Activated T-helper 1 cell treated with anti-CD3 and anti-CD28 coated beads, Interleukin-12 subunit alpha, Interleukin-12 subunit beta, Interleukin-2, Interleukin-4 antibody, amounts not matched to agents 30 ng/mL and 10 ng/mL and 1 ng/mL, durations not matched to agents 14 hours and 24 hours and 36 hours (primary cell): ENCODE measurements at places on chromosomes 2 and 18. TPM values are rescaled to one million over a fixed set of nuclear protein-coding genes. Genes with fewer than 3 reads are reported as not detected.
A peak's percentile ranks its signal among the peaks of the same experiment; 100 is the strongest.

GRCh38 chr2:67806816-67807215 lies 256.0 kb downstream of the C1D start:
- no peaks in the 10 kb centered on the region for H3K36me3 ChIP-seq
- H3K27me3 ChIP-seq = no peaks in the 10 kb centered on the region
- DNase-seq = no peak

DNA sequence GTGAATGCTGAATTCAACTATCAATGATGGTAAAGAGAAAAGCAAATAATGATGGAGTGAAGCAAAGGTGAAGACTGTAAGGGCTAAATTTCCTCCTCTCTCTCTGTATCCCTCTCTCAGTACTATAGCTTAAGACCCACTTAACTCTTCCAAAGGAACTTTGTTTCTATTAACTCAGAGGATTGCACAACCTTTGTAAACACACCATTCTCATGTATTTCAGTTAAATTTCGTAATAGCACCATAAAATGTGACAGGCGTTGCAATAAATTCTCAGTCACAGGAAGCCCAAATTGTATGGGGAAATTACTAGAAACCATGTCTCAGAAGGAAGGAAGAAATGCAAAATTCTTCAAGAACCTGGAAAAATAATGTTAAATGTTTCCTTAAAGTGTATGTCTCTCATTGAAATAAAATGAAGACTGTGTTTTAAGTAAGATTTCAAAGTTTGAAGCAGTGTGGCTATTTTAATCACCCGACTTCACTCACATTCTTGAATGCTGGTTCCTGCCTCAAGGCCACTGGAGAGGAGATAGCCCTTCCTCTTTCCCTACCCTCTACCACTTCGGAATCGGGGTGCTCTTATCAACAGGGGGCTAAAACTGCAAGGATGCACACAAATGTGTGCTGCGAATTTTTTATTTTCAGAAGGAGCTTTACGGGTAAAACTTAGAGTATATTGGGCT lies 112.1 kb downstream of the FTCDNL1 start:
- peaks cover 20% of the 10 kb centered on the region for H3K27me3 ChIP-seq
- H3K27ac ChIP-seq = no peak overlapping the region
- H3K4me1 ChIP-seq = peaks cover 6% of the 10 kb centered on the region
- no peak overlapping the region for H3K4me3 ChIP-seq
- DNase-seq = no peak
- H3K36me3 ChIP-seq = no peaks in the 10 kb centered on the region

DNA sequence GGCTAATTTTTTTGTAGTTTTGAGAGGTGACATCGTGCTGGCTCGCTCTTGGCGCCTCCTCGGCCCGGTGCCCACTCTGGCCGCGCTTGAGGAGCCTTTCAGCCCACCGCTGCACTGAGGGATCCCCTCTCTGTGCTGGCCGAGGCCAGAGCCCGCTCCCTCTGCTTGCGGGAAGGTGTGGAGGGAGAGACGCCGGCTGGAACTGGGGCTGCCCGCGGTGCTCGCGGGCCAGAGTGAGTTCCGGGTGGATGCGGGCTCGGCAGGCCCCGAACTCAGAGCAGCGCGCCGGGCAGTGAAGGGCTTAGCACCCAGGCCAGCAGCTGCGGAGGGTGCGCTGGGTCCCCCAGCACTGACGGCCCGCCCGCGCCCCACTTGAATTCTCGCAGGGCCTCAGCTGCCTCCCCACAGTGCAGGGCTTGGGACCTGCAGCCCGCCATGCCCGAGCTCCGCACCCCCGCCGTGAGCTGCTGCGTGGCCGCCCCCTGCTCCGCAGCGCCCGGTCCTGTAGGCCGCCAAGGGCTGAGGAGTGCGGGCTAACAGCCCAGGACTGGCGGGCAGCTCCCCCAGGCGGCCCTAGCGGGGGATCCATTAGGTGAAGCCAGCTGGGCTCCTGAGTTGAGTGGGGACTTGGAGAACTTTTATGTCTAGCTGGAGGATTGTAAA lies 113.2 kb upstream of the ZSWIM2 start:
- no peak for DNase-seq
- no peak overlapping the region for H3K27ac ChIP-seq
- no peaks in the 10 kb centered on the region for H3K27me3 ChIP-seq
- H3K4me3 ChIP-seq = no peak overlapping the region
- H3K4me1 ChIP-seq = no peaks in the 10 kb centered on the region

DNA sequence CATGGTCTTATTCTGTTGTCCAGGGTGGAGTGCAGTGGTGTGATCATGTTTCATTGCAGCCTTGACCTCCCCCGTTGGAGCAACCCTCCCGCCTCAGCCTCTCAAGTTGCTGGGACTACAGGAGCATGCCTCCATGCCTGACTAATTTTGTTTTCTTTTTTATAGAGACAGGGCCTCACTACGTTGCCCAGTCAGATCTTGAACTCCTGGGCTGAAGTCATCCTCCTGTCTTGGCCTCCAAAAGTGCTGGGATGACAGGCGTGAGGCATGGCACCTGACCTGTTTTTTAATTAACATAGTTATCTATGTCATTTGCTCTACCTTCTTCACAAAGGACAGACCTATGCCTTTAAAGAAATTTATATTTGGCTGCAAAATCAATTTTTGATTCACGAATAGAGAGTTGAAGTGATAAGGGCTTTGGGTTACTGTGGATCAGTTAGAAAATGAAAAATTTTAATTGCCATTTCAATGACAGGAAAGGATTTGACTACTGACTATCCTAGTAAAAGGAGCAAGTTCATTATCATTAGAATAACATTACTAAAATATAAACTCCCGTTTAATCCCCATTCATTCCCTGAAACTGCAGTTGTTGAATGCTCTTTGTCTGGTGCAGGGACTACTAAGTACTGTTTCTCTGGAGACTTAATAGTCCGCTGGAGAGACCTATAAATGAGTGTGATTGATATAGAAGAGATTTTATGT lies 3.7 kb downstream of the RNF138 start:
- peak overlapping the region; percentile 35 for H3K27ac ChIP-seq
- H3K4me3 ChIP-seq = peak overlapping the region; percentile 87
- H3K4me1 ChIP-seq = peaks cover 49% of the 10 kb centered on the region
- no peak for DNase-seq
- H3K36me3 ChIP-seq = peaks cover 34% of the 10 kb centered on the region

GRCh38 chr2:120566331-120567035 lies 169.2 kb upstream of the GLI2 start:
- H3K27me3 ChIP-seq = no peaks in the 10 kb centered on the region
- H3K4me1 ChIP-seq = no peaks in the 10 kb centered on the region
- no peak overlapping the region for H3K27ac ChIP-seq
- no peak for DNase-seq
- no peak overlapping the region for H3K4me3 ChIP-seq
- no peaks in the 10 kb centered on the region for H3K36me3 ChIP-seq

Gene GAL3ST2
- total RNA-seq = 0.51 and 0.60 TPM in 2 replicates
